Activated CD4-positive, alpha-beta T cell treated with anti-CD3 and anti-CD28 coated beads, Interleukin-2, amount 10 ng/mL, durations not matched to agents 7 days and 5 days (primary cell): ENCODE measurements at places on chromosomes 1 and 21.

DNA sequence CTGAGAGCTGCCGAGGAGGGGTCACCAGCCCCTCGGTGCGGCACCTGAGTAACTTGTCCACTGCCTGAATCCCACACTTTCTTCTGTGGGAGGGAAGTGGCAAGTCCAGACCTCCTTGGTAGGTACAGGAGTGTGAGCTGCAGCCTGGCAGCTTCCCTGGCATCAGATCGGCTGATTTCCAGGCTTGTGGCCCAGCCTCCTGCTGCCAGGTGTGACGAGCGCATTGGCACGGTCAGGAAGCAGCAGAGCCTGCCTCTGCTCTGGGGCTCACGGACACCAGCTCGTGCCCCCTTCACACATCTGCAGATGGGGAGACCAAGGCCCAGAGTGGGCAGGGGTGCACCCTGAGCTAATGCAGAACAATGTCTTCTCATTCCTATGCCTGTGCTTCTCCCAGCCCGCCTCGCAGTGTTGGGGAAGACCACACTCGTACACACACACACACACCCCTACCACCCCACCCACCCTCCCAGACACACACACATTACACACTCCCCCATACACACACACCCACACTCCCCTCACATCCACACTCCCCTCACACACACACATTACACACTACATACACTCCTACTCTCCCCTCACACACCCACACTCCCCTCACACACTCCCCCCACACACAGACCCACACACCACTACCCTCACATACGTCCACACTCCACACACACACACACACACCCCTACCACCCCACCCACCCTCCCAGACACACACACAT is 33.1 kb upstream of the SELENON start:
- DNase-seq: no peak

DNA sequence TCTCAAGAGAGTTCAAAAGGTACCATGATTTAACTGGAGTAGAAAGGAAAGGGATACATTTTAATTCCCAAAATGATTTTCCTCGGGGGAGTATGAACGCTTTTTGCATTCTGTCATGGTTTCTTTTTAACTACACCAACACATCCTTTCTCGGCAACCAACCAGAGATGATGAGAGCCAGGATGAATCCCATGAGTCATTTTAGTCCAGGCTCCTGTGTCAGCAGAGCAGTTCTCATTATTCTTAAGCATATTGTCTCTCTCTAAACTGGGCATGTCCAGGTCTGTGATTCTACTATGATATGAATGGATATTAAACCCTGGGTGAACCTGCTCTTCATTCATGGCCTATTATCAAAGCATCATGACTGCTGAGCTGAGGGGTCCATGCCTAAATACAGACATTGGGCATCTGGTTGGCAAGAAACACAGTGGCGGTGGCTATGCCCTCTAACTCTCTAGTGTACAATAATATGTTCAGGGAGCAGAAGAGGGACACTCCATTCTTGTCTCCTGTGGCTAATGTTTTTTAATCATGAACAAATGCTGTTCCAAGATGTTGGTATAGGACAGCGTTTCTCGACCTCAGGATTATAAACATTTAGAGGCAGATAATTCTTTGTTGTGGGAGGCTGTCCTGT is 124.3 kb upstream of the ESRRG start:
- DNase-seq: no peak

DNA sequence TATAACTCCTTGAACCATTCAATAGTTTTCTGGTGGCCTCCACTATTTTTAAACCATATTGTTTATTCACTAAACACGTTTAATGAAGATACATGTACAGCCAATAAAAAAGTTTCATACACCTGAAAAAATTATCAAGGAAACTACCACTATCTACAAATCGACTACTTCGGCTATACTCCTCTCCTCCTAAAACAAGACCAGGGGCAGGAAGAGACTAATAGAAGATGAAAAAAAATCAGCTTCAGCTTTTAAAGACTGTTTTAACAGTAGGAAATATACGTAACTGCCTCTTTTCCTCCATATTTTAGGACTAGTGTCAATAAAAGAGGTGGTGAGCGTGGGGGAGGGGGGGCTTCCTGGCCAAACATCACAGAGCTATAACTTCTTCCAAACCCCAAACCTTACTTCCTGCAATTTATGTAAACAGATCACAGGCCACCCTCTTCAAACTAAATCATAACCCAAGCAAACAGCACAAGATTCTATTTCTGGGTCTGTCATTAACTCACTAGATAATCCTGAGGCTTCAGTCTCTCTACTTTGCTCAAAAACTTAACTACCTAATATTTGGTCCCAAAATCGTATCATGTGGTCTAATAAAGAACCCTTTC is 15.1 kb downstream of the FOXJ3 start:
- peak; percentile 56 for DNase-seq

- no peak for DNase-seq
Measured at GRCh38 chr1:174239541-174239940, 80.2 kb downstream of the RABGAP1L start.

DNA sequence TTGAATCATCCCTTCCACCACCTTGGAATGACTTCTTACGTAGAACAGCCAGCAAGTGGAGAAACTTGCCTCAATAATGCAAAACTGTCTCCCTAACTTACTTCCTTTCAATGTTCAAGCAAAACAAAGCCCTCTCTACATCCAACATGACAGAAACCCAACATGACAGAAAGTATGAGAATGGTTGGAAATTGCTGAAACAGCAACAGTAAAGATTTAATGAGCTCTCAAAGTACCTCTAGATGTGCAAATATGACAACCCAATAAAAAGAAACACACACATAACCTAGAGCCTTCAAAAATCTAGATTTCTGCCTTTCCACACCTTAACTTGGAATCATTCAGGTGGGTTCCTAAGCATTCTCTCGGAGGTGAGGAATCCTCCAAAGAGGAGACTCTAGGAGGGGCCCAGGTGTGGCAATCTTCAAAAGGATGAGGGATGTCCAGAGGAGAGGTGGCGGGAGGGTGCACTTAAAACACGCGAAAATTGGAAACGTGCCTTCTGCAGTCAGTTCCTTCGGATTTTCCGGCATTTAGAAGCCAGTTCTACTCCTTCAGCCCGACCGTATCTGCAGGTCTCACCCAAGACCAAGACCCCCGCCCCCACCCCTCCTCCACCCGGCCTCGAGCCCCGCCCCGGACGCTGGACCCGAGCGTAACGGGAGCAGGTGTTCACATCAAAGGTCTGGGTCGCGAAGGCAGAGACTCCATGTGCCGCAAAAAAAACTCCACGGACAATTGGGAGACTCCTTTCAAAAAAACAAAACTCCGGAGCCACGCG is 996 bp upstream of the MGST3 start:
- DNase-seq: no peak

DNA sequence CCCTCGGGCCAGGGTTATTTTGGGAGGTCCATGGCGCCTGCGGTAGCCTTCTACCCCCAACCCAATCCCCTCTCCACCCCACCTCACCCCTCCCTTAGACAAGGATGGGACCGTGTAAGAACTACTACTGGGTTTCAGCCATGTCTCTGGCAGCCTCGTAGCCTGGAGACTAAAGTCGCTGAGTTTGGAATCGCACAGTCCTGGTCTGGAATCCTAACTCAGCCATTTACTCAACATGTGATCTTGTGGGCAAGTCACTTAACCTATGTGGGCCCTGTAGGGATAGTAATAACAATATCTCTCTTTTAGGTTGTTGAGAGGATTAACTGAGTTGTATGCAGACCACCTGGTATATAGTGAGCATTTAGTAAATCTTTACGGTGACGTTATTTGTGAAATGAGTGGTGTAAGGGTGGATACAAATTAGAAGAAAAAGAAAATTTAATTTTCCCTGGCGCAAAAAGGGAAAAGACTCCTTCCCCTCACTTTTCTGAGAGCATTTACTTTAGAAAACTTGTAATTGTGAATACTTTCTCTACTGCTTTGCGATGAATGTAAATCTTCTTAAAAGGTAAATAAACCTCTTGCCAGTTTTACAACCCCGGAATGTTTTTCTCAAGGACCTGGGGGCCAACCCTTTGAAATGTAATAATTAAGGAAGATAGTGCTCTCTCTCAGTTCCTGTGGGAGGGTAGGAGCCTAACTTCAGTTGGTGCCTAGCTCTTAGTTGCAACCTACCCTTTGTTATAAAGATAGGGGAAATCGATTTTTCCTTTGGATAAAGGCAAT is 615 bp upstream of the MRPS15 start:
- no peak for DNase-seq

- peak; percentile 35 for DNase-seq
Measured at GRCh38 chr21:37208056-37208721, 58.9 kb downstream of the VPS26C start.

- no peak for DNase-seq
Measured at GRCh38 chr1:53061859-53062707, at the start of gene PODN. TSS of gene PODN (plus strand) at chr1:53062213. CDS start at chr1:53069856, 7,643 bp downstream.

GRCh38 chr1:206556047-206556749 is 48.9 kb downstream of the RASSF5 start:
- no peak for DNase-seq

DNA sequence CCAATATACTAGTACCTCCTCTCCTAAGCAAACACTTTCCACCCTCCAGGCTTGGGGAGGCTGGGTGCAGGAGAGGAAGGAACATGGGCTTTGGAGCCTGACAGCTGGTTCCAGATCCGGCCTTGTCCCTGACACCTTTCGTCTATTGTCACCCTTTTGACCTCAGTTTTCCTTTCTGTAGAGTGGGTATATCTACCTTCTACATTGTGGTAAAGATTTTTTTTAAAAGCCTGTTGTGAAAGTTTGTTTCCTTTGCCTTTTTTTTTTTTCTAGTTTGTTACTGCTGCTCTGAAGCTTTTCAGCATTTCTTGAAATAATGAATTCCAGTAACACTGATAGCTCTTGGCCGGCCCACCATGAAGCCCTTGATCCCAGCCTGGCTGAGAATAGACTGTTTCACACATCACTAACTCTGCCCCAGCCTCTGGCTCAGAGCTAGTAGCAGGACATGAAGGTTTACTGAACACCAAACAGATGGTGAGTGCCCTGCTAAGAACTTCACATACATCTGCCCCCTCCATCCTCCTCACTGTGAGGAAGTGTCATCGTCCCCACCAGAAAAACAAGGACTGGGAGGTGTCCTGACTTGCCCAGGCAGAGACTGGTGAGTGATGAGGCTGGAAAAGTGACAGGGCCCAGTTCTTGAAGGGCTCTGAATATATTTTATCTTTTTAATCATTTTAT is 33.0 kb upstream of the ID3 start:
- DNase-seq: no peak

- DNase-seq: no peak
Measured at GRCh38 chr1:15220825-15221431, 26.1 kb upstream of the FHAD1 start.

DNA sequence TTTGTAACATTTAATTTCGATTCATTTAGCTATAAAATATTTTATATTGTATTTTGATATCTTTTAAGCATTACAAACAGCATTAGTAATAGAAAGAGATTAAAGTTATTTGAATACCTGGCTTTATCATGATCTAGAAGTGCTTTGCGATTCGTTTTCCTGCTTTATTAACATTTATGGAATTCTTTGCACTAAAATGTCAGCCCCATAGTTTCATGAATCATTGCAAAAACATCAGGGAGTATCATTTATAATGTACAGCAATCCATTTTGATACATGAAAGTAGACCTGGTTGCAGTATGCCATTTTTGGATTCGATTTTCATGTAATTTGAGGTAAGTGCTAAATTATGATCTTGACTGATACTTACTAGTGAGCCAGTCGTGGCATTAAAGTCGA is 108.0 kb upstream of the DPYD start:
- no peak for DNase-seq

- no peak for DNase-seq
Measured at GRCh38 chr1:40890771-40891170, 28.6 kb upstream of the CITED4 start.

DNA sequence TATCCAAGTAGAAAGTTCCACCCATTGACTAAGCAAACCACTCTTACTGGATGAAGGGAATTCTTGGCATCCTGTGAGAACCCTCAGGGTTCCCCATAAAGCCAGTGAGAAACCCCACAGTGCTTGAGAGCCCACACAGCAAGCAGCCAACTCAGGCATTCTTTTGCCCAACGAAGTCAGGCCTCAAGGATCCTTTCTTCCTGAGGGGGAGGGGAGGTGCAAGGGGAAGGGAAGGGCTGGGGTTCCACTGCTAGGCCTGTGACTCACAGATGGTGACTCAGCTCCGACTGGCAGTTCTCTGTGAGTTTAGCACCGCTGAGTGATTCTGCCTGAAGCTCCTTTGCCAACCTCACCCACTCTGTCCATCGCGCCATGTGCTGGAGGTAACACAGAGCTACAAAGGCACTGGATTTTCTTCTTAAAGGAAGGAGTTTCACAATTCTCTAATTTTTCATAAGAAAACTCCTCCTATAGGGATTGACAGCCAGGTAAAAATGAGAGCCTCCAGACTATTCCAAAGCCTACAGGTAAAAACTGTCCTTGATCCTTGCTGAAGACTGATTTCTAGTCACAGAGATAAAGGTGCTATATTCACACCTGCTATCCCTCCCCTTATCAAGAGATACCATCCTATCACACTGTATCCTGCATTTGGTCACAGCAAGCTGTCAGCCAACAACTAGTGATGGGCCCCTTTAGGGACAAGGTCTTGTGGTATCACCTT is 4.8 kb downstream of the ENO1 start:
- DNase-seq: peak; percentile 67

GRCh38 chr1:237542525-237543418 is 347.9 kb downstream of the ZP4 start:
- DNase-seq: no peak

GRCh38 chr1:145751491-145752037 is 32.3 kb downstream of the CD160 start:
- no peak for DNase-seq

DNA sequence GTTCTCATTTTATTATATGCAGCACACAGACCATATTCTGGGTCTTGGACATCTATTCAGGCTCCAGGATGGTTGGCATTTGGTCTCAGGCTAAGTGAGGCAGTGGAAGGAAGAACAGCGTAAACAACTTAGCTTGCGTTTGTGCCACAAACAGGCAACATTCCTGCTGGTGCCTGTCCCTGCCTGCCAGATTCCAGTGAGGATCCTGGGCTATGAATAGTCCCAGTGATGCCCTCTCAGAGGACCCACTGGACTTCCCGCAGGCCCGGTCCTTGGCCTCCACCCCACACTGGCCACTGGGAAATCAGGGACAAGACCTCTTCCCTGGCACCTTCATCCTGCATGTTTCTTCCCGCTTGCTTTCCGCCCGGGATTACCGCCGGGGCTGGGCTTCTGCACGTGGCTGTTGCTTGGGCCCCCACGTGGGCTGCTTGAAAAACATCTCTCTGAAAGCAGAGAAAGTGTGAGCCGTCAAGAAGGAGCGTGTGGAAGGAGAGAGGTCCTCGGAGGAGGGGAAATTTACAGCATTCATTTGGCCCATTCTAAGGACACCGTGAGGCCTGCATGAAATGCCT is 145.1 kb upstream of the WNT4 start:
- DNase-seq: no peak

- DNase-seq: no peak
Measured at GRCh38 chr21:26099610-26100219, 70.9 kb downstream of the APP start.

GRCh38 chr1:20698195-20698910 is 19.5 kb downstream of the KIF17 start:
- DNase-seq: no peak

GRCh38 chr1:147223740-147224615 is 1.2 kb downstream of the FMO5 start:
- DNase-seq: no peak

GRCh38 chr1:10515301-10515975 is 40.7 kb downstream of the PEX14 start:
- no peak for DNase-seq

GRCh38 chr1:165476776-165477175 is 31.9 kb upstream of the RXRG start:
- DNase-seq: no peak
